MG63 (cell line): ENCODE measurements at places on chromosomes 3 and 15. TPM values are rescaled to one million over a fixed set of nuclear protein-coding genes. Genes with fewer than 3 reads are reported as not detected.

GRCh38 chr3:117589454-117589853, 879.9 kb downstream of the TUSC7 start:
- peak; percentile 6 for DNase-seq

DNA sequence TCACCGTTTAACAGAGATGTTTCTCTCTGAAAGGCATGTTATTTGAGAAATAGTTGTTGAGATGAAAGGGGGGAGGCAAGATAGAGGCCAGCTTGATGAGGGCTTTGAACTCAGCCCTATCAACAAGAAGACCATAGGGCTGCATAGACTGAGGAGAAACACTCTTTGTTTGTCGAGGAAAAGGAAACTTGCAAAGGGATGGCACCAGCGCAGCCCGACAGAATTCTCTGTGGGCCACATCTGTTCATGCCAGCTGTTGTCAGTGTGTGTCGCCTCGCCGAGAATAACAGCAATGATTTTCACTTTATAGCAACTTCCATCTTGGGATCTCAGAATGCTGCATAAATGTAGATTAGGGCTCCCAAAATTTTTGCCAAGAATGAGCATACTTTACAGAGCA, 478.3 kb upstream of the TPRG1 start:
- DNase-seq = no peak

The C15orf62 gene
- not detected in 2 replicates for total RNA-seq

DNA sequence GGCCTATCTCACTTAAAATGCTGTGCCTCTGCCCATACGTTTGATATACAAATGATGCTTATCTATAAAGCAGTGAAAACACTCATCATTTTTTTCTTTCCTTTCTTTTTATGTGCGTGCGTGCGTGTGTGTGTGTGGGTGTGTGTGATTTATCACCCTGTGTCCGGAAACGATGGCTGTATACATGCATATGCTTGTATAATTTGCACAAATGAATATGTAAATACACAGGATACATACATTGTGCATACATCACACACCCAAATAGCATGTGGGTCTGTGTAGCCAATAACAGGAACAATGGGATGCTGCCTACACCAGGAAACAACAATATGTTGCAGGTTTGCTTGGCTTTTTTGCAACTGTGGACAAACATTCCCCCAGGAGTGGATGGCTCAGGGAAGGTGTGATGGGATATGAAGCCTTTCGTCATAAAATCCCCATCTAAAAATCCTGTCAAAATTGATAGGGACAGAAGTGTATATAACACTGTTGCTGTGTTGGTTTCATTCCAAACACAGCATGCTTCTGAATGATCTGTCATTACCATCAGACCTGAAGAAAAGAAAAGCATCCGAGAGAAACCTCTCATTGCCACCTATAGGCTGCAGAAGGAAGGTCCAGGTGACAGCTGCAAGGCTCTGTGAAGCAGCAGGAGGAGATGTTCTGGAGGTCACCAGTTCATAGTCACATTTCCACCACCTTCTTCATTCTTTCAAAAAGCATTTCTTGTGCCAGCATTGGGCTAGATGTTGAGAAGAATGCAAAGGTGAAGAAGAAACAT, 503.9 kb upstream of the NR2F2 start:
- DNase-seq = no peak

- DNase-seq = no peak
Measured at GRCh38 chr3:99670556-99670950, 32.2 kb downstream of the COL8A1 start.

DNA sequence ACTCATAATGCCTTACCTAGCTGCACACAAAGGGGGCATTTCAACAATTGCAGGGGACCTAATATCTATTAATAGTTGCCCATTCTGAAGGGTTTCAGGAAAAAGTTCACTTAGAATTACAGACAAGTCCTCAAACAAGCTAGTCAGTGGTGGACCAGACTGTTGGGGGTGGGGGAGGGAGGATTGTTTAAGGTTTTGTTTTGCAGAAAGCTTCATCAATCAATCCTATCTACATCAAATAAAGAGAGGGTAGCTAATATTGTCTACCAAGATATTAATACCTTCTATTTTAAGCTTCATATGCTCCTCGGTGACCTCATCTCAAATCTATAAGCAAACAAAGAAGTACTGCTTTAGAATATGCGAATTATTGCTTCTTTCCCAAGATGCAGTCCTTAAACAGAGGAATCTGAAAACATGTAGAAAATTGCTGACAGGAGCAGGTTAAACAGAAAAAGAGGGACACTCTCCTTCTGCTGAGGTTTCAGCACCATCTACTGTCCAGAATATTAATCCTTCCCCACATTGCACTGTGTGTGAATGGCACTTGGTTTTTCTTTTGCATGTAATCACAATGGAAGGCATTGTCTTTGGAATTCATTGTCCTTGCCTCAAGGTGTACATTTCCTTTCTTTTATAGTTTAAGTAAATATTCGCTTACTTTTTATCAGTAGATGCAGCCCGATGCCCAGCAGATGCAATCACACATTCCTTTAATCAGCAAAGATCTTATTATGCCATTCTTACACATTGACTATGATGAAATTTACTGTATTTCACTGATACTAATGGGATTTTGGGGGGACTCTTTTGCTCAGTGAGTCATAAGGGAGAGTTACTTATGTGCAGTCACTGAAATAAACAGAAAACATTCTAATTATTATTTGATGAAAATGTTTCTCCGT, 94.7 kb downstream of the IL5RA start:
- no peak for DNase-seq

DNA sequence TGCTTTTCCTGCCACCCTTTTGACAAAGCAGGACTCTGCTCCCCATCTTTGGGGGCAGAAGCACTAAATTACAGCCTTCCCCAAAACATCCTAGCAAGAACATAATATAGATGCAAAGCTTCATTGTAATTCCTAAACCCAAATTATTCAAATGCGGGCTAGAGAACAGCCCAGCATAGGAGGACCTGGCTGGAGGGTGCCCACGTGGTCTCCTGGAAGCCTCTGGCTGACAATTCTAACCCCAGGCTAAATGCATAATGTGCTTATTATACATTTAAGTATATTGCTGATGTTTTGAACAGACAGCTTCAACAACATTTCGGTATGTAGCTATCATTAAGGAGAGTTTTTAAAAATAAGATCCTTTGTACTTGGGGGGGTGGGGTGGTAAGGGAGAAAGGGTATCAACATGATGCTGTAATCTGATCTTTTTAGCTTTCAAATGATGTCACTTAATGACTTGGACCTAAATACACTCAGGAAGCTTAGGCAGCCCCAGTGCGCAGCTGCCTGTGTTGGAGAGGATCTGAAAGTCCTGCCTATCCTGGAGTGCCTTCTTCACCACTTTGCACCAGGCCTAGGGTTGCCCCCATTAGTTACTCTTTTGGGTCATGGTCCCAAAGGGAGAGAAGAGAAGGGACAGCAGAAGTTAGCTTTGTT, 57.2 kb upstream of the USP3 start:
- DNase-seq = no peak

The CACNA2D2 gene
- total RNA-seq = not detected in 2 replicates

The PIGB gene
- total RNA-seq = 11.2 and 12.8 TPM in 2 replicates

DNA sequence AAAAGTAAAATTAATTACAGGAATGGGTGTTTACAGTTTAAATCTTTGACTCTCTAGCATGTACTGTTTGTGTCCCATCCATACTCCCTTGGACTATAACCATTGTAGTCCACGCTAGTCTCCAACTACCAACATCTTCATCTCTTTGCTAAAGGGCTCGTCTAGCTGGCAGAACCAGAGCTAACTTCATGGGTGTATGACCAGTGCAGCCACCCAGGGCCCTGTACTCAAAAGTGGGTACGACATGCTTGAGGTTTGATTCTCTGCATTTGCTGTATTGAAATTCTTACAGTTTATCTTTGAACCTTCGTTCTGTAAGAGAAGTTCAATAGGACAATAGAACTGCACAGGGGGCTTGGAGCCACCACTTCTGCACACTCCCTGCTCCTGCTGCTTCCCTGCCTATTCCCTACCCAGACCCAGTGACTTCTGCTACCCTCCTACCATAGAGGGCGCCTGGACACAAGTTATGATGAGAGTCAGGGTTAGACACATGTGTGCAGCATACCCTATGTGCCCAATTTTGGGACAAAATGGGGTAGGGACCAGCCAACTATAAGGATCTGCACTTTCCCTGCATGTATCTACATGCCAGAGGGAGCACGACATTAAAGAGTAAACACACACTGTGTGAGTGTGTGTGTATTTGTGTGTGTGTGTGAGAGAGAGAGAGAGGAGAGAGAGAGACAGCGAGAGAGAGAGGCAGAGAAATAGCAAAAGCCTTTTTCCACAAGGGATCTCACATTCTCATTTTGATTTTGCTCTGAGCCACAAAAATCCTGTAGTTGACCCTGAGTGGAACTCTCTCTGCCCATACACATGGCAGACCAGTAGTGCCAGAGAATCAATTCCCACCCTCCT, 59.0 kb upstream of the NECTIN3 start:
- peak; percentile 4 for DNase-seq

GRCh38 chr3:176692199-176692965, 504.9 kb downstream of the TBL1XR1 start:
- no peak for DNase-seq

The ZNF620 gene
- 0.10 and 0.36 TPM in 2 replicates for total RNA-seq

- no peak for DNase-seq
Measured at GRCh38 chr15:66251065-66251789, 2.3 kb downstream of the MEGF11 start.

GRCh38 chr3:53677413-53677812, 168.8 kb downstream of the CHDH start:
- DNase-seq = no peak

The CD96 gene
- total RNA-seq = not detected in 2 replicates

GRCh38 chr15:73792415-73792814, 39.3 kb upstream of the INSYN1 start:
- DNase-seq = no peak

DNA sequence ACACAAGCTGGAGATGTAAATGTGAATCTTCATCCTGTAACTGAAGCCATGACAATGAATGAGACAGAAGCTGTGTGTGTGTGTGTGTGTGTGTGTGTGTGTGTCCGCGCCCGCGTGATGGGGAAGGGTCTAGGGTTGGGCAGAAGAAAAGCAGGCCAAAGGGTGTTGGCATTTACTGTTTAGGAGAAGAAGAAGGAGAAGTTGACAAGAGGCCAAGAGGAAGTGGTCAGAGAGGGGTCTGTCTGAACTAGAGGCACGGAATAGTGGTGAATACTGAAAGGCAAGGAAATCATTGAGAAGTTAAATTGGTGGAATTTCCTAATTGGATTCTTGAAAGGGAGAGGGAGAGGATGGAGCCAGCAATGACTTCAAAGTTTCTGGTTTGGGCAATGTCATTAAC, 5.6 kb upstream of the NCEH1 start:
- no peak for DNase-seq

DNA sequence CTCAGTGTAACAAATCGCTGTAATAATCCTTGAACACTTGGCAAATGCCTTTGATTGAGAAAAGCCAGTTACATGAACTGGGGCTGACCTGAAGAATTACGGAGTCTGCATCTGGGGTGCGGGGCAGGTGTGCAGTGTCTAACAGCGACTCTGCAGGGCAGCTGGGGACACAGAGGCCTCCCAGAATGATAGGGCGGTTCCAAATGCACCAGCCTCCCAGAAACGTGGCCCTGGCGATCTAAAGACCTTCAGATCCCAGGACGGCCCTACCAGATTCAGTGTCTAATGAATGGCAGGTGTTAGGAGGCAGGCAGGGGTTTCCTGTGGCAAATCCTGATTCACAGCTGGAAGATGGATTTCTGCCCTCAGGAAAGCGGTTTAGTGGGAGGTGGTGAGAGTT, 100.5 kb upstream of the RGMA start:
- DNase-seq = no peak

The GOLGA6D gene
- total RNA-seq = not detected in 2 replicates

The GATM gene
- 0.23 TPM in 1 of 2 replicates, not detected in the other for total RNA-seq

The FAM227B gene
- total RNA-seq = 0.44 and 2.8 TPM in 2 replicates

The DUOXA2 gene
- total RNA-seq = not detected in 2 replicates

The TMEM212 gene
- total RNA-seq = not detected in 2 replicates

The ULK4 gene
- 0.79 and 3.6 TPM in 2 replicates for total RNA-seq

GRCh38 chr15:91061997-91062396, 38.1 kb upstream of the SV2B start:
- no peak for DNase-seq

The DISP2 gene
- 0.37 and 0.43 TPM in 2 replicates for total RNA-seq

GRCh38 chr15:70197318-70197944, 99.7 kb upstream of the TLE3 start:
- DNase-seq = no peak

The CAMP gene
- total RNA-seq = not detected in 2 replicates
